Activated CD8-positive, alpha-beta memory T cell treated with anti-CD3 and anti-CD28 coated beads for 4 hours (primary cell): ENCODE measurements at places on chromosomes 7 and 10.

- DNase-seq = no peak
Observed at GRCh38 chr7:96426027-96426426, 104.1 kb upstream of the SLC25A13 start.

DNA sequence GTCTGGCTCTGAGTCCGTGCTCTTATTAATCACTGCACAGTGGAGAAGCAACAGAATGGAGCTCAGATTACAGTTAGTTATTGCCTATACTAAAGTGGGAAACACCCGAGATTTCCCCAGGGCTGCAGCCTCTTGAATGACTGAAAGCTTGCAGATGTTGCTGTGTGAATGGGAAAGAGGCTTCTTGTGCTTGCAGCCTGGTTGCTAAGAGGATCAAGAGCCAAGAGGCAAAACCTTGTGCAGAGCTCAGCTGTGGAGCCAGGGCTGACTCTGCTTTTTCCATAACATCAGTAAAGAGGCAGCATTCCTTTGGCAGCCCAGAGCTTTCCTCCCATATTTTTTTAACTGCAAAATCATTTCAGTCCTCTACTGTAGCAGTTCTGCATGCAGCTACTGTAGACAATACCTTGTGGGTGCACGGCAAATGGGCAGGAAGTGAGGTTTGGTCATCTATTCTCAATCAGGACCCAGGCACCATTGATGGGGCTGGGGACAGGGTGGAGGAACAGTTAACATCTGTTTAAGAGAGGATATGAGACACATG is 86.5 kb downstream of the RALA start:
- DNase-seq = no peak

- DNase-seq = no peak
Observed at GRCh38 chr7:151767557-151767956, 109.4 kb downstream of the PRKAG2 start.

DNA sequence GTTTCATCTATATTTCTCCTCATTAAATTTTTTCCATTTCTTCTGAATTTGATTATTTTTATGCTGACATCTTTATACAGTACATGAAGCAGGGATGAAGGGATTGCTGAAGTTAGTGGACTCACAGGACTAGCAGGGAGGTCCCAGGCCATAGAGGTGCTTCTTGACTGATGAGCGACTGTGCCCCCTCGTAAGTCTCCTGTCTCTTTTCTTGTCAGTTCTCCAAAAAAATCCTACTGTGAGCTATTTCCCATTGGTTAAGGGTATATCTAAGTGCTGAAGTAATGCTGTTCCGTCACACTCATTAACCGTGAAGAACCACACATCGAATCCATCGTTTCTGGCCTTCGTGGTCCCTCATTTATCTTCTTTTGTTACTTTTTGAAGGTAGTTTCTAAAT is 27.7 kb downstream of the HECW1 start:
- no peak for DNase-seq

DNA sequence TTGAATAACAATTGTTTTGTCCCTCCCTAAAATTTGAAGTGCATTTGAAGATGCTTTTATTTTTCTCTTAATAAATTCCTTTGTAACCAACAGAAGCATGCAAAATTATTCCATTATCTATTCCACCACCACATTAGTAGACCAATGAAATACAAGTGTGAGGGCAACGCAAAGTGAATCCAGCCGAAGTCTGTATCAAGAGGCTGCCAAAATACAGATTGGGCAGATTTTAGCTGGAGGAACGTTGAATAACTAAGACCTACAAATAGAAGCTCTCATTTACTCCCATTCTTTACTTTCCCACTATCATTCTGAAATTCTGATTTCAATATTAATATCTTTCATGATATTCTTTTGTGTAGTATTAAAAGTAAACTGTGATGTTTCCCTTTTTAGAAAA is 233.7 kb downstream of the BMPER start:
- DNase-seq = no peak

- DNase-seq = no peak
Observed at GRCh38 chr7:47456210-47456955, 125.5 kb downstream of the TNS3 start.

GRCh38 chr7:128660596-128660995 is 11.5 kb upstream of the GARIN1A start:
- DNase-seq = no peak

GRCh38 chr10:96369890-96370583 is 11.2 kb upstream of the OPALIN start:
- no peak for DNase-seq
